ENCODE measurements at places on chromosomes 11 and 22. TPM values are rescaled to one million over a fixed set of nuclear protein-coding genes. Genes with fewer than 3 reads are reported as not detected.

Gene NEFH
- polyA plus RNA-seq, result 0.42 TPM

Gene GUCY1A2
- 0.07 TPM for polyA plus RNA-seq

Gene MYO7A
- 1.2 TPM for polyA plus RNA-seq

Gene SLC5A1
- polyA plus RNA-seq, result 1.4 TPM

Gene SLC22A6
- polyA plus RNA-seq, result not detected
